ENCODE measurements at places on chromosomes 3 and 15.

DNA sequence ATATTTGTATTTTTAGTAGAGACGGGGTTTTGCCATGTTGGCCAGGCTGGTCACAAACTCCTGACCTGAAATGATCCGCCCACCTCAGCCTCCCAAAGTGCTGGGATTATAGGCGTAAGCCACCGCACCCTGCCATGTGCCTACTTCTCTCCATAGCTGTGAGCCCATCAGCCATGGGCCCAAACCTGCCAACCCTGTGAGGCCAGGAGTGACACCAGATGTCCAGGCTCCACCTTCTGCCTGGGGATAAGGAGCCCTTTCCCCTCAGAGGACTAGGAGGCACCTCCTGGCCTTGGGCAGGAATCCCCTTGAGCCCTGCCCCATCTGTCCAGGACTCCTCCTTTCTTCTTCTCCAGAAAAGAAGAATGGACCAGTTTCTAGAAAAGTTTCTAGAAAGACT, 14.2 kb upstream of the RFT1 start:
- no peak for DNase-seq

DNA sequence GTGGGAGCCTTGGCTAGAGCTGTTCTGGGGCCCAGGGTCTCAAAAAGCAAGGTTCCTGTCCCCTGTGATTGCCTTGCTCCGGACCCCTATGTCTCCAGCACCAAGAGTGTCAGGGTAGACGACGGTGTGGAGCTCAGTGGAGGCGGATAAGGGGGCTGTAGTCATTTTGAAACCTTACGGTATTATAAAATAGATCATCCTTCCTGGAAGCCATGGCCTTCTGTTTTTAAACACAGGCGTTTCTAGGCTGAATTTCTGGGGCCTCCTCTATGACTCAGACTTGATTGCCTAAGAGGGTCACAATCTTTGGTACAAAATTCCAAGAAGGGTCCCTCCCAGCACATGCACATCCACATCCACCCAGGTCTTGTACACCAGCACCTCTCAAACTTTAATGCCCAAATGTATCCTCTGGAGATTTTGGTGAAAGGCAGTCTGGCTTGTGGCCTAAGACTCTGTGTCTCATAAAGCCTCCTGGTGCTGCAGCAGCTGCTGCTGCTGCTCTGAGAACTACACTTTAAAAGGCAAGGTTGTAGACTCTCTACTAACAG, 70.5 kb upstream of the XCR1 start:
- no peak for DNase-seq

DNA sequence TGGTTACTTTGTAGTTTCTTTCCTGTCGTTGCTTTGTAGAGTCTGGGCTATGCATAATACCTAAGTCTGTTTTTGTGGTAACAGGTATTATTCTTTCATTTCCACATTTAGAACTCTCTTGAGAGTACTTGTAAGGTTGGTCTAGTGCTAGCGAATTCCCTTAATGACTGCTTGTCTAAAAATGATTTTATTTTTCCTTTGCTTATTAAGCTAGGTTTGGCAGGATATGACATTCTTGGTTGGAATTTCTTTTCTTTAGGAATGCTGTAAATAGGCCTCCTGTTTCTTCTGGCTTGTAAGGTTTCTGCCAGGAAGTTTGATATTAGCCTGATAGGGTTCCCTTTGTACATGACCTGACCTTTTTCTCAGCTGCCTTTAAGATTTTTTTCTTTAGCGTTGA, 70.1 kb upstream of the SGO1 start:
- no peak for DNase-seq

DNA sequence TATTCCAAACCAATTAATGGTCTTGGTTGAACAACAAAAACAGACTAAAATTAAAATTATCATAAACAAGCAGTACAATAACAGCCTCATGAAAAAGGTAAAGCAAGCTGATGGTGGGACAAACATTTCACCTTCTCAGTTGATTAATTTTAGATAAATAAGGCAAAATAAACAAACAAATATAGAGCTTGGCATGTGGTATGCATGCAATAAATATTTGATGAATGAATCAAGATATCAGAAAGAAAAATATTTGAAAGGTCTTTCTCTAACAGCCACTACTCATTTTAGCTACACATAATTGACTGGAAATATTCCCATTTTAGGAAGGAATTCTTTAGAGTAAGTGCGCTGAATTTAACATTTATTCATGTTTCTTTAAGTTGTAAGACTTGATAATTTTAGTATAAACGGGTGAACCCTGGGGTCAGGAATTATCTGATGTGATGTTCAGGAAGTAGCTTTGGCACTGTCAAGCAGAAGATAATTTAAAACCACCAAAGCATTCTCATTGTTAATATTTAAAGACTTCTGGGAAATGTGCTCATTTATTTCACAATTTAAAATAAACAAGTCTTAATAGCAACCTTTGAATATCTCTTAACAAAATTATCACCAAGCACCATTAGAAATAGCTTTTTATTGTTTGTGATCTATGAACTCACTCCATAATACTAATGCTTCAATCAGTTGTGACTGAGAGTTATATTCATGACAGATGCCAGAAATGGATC, 372.3 kb upstream of the TGFBR2 start:
- no peak for DNase-seq

- DNase-seq, result no peak
Measured at GRCh38 chr3:41987627-41988026, 25.7 kb upstream of the ULK4 start.

- no peak for DNase-seq
Measured at GRCh38 chr15:34012461-34013028, 26.5 kb downstream of the AVEN start.

GRCh38 chr15:35880896-35881295, 334.9 kb upstream of the DPH6 start:
- DNase-seq, result no peak

DNA sequence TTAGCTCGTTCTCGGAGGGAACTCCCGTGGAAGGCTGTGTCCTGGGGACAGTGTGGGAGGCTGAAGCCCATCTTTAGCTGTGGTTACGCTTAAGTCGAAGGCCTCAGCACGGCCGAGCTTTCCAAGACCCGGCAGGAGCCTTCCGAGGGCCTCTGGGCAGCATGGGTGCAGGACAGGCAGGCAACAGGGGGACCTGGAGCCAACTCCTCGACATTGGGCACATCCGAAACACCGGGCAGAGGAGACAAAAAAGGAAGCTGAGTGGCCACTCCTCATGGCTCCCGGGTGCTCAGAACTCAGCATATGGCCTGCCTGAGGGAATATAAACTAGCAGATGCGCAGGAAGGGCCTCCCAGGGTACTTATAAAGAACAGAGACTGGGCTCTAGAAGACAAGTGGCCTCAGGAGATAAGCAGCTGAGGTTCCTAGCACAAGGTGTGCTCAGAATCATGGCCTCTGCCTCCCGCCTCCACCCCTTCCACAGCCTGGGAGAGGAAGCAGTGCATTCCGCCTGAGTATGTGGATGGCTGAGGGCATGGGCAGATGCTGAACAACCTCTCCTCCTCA, 34.1 kb downstream of the ABTB1 start:
- no peak for DNase-seq

GRCh38 chr15:71632576-71633195, 177.7 kb upstream of the NR2E3 start:
- DNase-seq, result no peak

GRCh38 chr3:112633757-112634156, 7.2 kb downstream of the CCDC80 start:
- no peak for DNase-seq

GRCh38 chr15:87841426-87841998, 415.0 kb downstream of the NTRK3 start:
- no peak for DNase-seq

- no peak for DNase-seq
Measured at GRCh38 chr3:52204337-52205073, 6.5 kb downstream of the ALAS1 start.

GRCh38 chr3:96753124-96753523, 61.3 kb upstream of the EPHA6 start:
- DNase-seq, result no peak

DNA sequence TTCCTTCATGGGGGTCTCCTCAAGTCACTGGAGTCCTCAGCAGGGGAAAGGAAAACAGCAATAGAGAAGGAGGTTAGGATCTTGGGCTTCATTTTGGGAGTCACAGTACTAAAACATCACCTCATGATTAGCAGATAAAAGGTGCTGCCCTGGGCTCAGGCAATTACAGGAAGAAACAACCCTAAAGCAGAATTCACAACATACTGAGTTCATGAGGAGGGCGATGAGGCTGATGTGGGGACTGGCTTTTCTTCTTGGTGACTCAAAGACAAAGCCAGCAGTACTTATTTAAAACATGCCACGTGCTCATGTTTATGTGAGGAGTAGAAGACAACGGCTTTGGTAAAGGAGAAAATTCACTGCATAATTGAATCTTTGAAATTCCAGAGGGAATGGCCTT, 822.3 kb upstream of the CFAP20DC start:
- DNase-seq, result no peak

GRCh38 chr15:77032052-77032646, 37.2 kb downstream of the PSTPIP1 start:
- no peak for DNase-seq

GRCh38 chr3:88267847-88268246, 118.1 kb downstream of the C3orf38 start:
- DNase-seq, result no peak

- DNase-seq, result no peak
Measured at GRCh38 chr15:75123395-75123794, 78.3 kb upstream of the C15orf39 start.

DNA sequence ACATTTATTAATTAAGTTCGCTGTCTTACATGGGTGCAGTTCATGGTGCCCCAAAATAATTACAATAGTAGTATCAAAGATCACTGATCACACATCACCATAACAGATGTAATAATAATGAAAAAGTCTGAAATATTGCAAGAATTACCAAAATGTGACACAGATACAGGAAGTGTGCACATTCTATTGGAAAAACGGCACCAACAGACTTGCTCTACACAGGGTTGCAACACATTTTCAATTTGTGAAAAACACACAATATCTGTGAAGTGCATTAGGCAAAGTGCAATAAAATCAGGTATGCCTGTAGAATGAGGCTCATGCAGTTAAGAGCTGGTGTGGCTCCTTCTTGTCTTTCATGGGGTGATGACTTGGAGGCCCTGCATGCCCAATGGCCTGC, 265.8 kb downstream of the RPLP1 start:
- DNase-seq, result no peak

DNA sequence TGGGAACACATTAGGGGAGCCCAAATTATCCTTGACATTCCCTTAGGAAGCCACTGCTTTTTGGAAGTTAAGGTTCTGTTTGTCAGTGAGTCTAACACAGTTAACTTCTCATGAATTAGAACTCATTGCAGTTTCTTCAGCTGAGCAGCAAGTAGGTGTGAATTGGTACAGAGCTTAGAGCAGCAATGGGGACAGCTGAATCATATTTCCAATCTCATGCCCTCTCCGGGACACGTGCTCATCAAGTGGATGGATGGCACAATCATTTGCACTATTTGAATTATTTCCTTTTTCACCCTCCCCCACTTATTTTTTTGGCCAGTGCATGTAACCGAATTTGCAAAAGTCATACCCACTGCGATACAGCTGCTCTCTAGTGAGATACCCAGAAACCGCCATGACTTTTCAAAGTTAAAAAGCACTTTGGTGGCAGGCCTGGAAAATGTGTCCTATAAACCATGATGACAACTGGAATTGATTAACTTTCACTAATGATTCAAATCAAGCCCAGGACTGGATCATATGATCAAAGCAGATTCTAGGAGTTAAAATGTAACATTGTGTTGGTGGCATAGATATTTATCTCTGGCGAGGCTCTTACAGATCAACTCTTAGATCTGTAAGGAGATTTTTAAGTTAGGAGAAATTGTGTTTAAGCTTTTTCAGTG, 76.4 kb downstream of the EBLN2 start:
- DNase-seq, result no peak

- no peak for DNase-seq
Measured at GRCh38 chr3:53156368-53156834, 4.6 kb upstream of the PRKCD start.

- no peak for DNase-seq
Measured at GRCh38 chr3:153096731-153097131, 65.3 kb upstream of the RAP2B start.

DNA sequence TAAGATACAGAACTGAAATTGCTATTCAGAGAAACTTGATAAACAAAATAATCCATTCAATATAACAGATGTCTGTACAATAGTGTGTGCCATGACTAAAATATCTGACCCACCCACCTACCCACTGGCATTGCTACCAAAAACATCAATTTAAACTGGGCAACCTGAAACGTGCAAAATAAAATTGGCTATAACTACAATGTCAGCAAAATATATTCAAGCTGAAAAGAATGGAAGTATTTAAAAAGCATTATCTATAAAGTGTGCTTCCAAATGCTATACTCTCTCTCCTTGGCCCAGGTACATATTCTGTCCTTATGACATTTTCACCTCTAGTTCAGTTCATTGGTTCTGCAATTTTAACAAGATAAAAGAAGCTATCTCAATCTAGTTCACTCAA, 379.6 kb upstream of the ATP11B start:
- DNase-seq, result no peak

DNA sequence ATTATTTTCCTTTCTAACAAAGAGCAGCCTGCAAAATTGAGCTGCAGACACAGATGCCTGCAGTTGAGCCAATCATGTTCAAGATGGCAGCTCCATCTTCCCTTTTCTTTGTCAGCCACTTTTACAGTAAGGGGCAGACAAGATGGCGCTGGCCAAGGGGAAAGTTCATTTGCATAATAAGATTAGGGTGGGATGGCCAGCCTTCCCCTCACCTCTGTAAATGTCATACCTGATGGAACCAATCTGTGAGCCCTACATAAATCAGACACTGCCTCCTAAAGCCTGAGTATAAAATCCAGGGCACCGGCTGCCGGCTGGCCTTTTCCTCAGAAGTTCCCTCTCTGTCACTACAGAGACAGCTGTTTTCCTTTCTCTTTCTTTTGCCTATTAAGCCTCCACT, 15.8 kb downstream of the PATL2 start:
- no peak for DNase-seq

DNA sequence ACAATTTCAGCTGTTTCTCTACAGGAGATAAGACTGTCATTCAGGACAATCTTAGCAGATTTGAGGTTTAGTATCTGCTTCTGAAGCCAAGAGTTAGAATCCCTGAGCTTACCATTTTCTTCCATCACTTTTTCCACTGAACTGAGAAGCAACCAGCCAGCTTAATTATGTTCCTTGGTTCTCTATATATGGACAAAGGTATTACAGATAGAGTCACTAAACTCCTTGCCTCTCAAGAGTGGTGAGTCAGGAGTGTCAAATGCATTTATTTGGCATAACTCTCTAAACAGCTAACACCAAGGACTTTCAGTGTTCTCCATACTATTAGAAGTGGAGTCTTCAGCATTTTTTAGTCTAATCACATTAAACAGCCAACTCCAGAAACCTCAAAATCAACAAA, 239.3 kb downstream of the ALCAM start:
- DNase-seq, result no peak

DNA sequence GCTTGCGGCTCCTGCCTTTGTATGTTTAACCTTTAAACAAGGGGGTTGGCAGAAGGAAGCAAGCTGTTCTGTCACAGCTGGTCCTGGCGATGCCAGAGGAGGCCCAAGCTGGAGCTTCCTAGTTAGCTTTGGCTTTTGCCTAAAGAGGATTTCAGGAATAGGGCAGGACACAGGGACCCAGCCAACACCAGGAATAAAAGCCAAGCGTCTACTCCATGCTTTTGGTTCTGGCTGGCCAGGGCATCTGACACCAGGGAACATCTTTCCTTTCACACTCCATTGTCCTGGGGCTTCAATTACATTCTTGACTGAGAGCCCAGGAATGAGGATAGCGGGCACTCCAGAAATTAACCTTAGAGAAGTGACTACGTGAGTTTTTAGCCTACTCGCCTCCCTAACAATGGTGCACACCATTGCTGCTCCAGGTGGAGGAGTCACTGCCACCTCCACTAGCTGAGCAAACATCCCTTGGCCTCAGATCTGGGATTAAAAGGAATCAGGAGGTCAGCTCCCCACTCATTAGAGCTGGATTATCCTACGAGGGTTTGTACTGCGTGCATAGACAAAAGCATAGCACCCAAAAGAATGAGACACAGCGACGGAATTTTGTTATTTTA, 38.2 kb downstream of the TPM1 start:
- DNase-seq, result no peak

Data from HCT116 (cell line).